CD4-positive, alpha-beta T cell treated with Interleukin-6 for 4 hours (primary cell): ENCODE measurements at places on chromosomes 7 and 10.

DNA sequence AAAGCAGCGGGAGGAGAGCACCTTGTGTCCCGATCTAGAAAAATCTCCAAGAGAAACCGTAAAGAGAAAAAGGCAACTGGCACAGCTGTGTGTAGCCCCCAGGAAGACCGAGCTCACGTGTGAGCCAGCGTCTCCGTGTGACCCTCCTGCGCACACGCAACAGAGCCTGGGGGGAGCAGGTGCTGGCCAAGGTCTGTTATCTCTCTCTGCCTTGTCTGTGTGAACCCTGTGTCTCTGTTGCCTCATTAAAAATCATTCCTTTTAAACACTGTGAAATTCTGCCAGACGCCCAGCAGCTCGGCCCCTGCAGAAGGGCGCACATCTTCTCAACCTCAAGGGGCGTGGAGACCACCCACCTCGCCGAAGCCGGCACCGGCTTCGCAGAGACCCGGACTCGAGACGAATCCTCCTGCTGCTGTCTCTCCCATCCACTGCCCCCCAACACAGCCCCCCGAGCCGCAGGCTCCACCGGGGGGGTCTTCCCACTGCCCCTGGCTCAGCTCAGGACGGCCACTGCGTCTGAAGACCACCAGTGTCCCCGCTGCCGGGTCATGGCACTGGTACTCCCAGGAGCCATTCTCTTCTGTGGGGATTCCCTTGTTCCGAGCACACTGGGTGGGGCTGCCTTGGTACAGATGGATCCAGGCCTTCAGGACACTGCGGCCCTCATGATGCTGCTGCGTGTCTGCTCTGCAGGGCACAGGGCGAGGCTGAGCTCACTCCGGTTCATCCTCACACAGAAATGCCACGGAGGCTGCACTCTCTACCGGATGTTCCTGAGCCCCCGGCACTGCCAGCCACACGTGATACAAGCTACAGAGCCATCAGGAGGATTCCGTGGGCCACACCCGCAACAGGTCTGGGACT lies 94.3 kb upstream of the DNAAF5 start:
- DNase-seq = no peak

GRCh38 chr10:16910793-16911164 lies 93.6 kb upstream of the RSU1 start:
- DNase-seq = peak; percentile 5

DNA sequence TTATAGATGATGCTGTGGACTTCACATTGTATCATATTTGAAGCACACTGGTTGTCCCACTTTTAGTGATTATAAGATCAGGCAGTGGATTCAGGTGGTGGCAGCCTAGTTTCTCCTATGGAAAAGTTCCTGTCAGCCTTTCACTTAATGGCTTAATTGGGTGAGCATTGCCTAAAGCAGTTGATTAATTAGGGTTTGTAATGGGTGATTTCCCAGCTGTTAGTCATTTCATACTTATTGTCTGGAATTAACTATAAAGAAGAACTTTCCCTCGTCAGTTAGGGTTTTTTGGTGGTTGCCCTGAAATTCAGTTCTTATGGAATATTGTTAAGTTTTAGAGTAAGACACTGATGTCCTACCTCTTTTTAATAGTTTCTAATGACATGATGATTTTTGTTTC lies 78.8 kb downstream of the SLC25A40 start:
- DNase-seq = no peak

GRCh38 chr7:139973101-139974050 lies 89.4 kb downstream of the PARP12 start:
- no peak for DNase-seq

- no peak for DNase-seq
Measured at GRCh38 chr10:26374426-26374825, 63.7 kb upstream of the APBB1IP start.

GRCh38 chr7:17153536-17153935 lies 144.9 kb upstream of the AHR start:
- DNase-seq = no peak

DNA sequence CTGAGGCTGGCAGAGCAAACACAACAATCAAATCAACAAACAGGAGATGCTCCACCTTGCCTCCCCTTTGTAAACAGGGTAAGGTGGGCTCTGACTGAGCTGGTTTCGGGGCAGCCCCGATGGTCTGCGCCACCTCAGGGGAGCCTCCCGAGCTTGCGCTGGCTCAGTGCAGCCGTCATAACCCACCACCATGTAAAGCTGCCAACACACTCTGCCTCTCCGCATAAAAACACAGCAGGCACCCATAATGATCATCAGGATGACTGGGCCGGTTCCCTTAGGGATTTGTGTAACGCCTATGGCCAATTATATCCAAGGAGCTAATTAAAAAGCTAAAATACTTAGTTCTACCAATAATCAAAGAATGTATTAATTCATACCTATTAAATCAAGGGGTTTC lies 124.5 kb downstream of the PRPF18 start:
- no peak for DNase-seq

DNA sequence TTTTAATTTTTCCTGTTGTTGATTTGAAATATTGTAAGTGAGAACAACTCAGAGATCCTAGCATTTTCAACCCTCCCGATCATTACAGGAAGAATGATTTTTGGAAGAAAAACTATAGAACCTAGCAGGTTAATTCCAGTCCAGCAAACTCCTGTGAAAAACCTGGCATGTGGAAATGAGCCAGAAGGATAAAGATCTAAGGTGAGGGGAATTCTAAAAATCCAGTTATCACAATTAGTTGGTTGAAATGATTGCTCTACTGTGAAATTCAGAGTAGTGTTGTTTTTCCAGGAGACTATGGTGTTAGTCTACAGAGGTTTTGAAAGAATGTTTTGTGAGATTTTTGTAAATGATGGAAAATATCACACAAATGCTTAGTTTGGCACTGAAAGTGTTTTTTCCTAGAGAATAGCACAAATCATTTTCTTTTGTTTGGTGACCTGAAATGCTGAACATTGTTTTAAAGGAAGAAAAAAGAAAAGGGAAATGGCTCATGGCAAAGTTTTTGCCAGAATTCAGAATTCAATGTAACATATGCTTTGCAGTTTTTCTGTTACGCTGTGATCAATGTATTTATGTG lies 152.4 kb upstream of the SLC26A5 start:
- DNase-seq = no peak

- no peak for DNase-seq
Measured at GRCh38 chr7:111633878-111634277, 71.6 kb upstream of the IMMP2L start.

- DNase-seq = no peak
Measured at GRCh38 chr10:79138449-79139123, 69.8 kb downstream of the ZMIZ1 start.

DNA sequence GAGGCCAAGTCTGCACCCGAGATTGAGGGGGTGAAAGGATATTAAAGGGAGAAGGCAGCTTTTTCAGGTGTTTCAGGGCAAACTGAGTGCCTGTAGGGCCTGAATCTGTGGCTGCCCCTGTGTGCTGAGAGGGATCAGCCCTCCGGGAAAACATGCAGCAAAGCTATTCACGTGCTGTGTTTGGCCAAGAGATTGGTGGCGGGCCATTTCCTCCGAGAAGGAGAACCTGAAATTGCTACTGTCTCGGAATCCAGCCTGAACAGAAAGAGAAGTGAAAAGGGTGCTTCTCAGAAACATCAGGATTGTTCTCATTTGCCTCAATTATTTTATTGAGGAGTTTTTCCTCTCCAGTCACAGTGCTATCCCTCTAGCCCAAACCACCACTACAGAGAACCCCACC lies 16.0 kb downstream of the GIMAP5 start:
- DNase-seq = no peak

DNA sequence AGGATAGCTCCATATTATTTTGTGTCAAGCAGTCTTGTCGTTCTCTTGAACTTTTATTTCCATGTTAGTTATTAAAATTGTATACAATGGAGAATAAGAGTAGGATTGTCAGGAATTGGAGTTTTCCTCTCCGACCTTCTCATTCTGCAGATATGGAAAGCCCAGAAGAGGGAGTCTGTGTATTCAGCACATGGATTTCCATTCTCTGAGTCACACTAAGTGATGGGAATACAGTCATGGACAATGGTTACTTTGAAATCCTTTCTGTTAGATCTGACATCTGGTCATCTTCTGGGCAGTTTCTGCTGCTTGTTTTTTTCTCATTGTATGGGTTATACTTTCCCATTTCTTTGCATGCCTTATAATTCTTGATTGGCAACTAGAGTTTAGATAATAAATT lies 5.0 kb upstream of the TASOR2 start:
- DNase-seq = no peak

- DNase-seq = no peak
Measured at GRCh38 chr10:59465088-59465487, 102.7 kb upstream of the FAM13C start.

- no peak for DNase-seq
Measured at GRCh38 chr7:120806669-120807068, 51.3 kb downstream of the TSPAN12 start.

DNA sequence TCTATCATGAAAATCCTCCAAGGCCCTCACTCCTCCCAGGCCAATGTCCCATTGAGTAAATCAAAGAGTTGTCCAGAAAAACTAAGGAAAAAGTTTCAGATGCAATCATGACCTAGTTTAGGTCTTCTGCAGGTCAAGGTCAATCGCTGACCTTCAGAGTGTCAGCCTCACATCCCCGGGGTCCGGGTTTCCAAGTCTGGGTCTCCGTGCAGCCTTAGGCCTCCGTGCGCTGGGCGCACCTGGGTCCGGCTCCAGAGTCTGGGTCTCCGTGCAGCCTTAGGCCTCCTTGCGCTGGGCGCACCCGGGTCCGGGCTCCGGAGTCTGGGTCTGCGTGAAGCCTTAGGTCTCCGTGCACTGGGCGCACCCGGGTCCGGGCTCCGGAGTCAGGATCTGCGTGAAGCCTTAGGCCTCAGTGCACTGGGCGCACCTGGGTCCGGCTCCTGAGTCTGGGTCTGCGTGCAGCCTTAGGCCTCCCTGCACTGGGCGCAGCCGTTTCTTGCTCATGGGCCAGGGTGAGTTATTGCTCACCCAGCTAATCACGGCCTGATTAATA lies 236.2 kb downstream of the TCERG1L start:
- DNase-seq = no peak

- peak; percentile 9 for DNase-seq
Measured at GRCh38 chr7:131424219-131424822, 96.6 kb downstream of the MKLN1 start.
